GM18507 (cell line): ENCODE measurements at places on chromosomes 5 and 9.

- DNase-seq: no peak
Measured at GRCh38 chr5:95087816-95088317, 197.0 kb downstream of the MCTP1 start.

DNA sequence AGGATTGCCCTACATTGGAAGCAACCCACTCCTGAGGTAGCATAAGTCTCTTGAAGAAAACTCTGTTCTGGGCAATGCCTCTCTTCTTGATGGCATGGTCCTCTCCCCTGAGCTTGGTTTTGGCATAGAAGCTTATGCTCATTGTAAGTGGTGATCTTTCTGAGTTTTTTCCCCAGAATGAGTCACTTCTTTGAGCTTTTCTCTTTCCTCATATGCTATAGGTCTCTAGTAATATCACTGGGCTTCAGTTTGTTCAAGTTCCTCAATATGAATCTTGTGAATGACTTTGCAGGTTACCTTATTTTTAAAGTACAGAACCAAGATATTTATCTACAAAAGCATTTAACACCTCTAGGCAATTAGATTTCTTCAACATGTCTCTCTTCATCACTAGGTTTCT, 76.5 kb upstream of the ATG10 start:
- DNase-seq: no peak

GRCh38 chr5:173231381-173231766, 3.6 kb downstream of the NKX2-5 start:
- no peak for DNase-seq

- no peak for DNase-seq
Measured at GRCh38 chr9:113397203-113397631, 3.9 kb downstream of the ALAD start.

DNA sequence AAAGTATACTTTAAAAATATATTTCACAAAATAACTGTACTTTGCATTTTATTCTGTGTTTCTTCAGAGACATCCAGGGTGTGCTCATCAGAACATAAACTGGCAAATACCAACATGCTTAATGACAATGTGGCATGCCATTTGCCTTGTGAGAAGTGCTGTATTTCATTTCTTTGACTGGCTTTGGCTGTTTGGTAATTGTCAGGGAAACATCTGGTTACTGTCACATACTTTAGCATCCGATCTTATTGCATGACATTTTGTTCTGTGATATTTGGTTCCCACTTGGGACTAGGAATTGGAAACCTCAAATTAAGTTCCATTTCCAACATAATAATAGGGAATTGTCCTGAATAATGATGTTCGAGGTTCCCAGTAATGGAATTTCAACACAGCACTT, 96.5 kb downstream of the FGF10 start:
- DNase-seq: no peak

DNA sequence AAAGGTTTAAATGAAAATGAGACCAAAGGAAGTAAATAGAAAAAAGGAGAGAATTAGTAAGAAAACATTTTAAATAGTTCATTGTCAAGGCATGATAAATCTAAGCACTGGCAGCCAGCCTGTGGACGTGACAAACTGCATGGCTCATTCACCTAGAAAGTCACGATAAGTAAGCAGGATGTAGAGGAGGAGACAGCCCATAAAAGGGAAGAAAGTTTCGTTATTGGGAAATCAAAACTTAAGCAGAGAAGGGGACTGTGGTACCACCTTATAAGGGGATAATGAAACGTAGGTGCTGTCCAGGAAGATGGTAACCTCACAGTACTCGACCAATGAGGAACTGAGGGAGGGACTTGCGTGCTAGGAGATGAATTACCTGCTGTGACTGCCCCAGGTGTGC, 494.5 kb upstream of the GRAMD2B start:
- DNase-seq: no peak

DNA sequence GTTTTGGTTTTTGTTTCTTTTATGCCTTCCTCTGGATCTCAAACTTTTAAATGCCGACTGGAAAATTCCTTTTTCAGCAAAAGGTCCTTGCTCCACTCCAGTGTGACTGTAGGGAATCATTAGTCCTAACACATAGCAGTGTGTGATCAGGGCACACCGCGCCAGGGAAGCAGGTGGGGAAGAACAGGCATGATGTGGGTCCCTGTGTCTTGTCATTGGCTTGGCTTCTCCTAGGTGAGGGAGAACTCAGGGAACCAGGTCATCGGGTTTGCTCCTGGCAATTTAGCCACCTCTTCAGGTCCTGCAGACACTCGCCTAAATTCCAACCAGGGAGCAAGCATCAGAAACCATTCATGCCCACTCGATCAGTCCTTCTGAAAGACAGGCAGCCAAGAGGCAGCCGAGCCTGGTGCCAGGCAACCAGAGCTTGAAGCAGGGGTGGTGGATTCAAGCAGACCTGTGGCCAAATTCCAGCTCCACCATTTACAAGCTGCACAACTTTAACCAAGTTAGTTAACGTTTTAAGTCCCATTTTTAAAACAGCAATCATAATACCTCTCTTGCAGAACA, 514.2 kb downstream of the BNC2 start:
- DNase-seq: no peak

- DNase-seq: no peak
Measured at GRCh38 chr5:1826235-1826980, 25.2 kb downstream of the NDUFS6 start.

- no peak for DNase-seq
Measured at GRCh38 chr9:115715666-115716065, 437.9 kb upstream of the PAPPA start.

GRCh38 chr5:7391814-7392692, 3.9 kb upstream of the ADCY2 start:
- DNase-seq: no peak

DNA sequence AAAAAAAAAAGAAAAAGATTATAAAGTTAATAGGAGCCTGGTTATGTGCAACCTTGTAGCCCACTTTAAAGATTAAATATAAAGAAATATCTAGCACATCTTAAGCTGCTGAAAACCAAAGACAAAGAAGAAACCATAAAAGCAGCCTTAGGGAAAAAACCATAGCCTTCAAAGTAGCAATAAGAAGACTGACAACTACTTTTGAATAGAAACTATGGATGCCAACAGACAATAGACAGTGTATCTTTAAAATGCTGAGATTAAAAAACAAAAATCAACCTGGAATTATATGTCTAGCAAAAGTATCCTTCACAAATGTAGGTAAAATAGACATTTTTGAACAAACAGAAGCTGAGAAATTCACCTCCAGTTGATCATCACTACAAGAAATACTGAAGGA, 3.4 kb upstream of the KIF12 start:
- no peak for DNase-seq

GRCh38 chr9:135281791-135282737, 194.6 kb downstream of the OLFM1 start:
- DNase-seq: no peak

DNA sequence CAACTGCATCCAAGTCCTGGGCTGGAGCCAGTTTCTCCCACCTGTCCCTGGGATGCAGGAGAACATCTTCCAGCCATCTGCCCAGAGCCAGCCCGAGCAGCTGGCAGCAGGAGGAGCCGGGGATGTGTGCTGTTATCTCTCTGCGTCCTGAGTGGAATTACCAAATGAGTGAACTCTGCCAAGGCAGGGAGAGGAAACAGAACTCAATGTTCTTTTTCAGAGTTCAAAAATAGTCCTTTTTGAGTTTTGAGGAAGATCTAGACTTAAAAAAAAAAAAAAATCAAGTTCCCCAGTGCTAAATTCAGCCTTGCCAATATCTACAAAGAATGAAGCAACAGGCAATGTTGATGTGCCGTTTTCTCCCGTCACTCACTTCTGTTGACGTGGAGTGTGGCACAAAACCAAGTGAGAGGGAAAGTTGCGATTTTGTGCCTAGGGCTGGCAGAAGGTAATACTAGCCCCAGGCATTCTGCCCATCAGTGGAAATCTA, 56.2 kb downstream of the TMOD1 start:
- DNase-seq: no peak
